ENCODE measurements at places on chromosomes 16 and 17.

DNA sequence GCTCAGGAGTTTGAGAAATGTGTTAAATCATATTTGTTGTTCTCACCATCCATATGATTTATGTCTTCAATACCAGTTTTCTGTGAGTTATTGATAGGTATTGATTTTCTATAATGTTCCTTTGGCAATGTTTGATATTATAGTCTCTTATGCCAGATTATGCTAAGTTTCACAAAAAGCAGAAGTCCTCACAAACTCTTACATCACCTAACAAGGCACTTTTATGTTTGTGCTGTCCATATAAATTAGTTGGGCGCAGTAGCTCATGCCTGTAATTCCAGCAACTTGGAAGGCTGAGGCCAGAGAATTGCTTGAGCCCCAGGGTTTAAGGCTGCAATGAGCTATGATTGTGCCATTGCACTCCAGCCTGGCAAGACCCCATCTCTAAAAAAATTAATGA is 12.6 kb upstream of the UQCRC2 start:
- DNase-seq, result no peak

DNA sequence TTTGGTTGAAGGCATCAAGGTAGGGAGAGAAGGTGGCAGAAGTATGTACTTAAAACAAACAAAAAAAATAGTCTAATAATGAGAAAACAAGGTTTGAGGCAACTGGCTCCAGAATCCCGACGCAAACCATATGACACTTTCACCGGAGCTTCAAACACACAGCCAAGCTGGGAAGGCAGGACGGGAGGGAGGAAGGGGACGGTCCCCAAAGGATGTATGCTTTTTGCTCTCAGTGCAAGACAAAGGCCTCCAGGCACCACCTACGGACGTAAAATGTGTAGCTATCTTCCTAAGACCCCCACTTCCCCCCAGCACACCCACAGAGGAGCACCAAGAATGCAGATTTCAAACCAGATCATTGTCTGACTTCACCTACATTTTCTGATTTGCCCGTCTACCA is 102.3 kb downstream of the ZFHX3 start:
- no peak for DNase-seq

GRCh38 chr17:8835106-8835505 is 32.4 kb downstream of the PIK3R6 start:
- no peak for DNase-seq

- DNase-seq, result no peak
Measured at GRCh38 chr16:24337013-24337412, 80.9 kb downstream of the CACNG3 start.

DNA sequence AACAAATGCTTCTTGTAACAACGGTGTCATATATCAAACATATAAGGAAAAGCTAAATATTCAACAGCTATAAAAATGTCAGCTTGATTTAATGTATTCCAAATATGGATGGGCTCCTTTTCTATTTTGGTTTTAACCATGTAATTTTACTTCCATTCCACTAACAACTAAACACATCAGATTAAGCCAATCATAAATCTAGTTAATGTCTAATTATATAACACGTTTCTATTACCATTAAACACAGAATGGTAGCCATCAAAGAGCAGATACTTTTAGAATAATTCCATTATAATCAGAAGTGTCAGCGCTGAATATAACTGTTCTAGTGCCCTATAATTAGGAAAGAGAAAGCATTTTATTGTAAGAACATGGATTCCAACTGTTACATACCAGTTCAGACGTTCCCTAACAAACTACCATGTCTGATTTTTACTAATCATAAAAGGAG is 10.0 kb downstream of the CMC2 start:
- no peak for DNase-seq

DNA sequence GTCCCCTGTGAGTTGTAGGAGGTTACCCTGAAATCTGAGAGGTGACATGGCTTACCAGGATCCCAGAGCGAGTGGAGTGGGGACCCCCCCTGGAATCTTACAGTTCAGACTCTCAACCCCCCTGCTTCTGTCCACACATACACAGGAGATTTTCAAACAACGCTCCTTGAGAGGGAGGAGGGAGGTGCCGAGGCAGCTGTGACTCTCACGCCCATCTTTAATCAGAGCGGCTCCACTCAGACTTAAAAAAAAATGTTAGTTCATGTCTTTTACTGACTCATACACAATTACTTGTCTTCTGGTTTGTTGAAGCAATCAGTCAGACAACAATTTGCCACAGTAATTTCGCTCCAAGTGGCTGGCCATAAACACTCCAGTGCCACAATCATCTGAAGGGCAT is 15.4 kb upstream of the TMEM220 start:
- no peak for DNase-seq
